ENCODE measurements at places on chromosomes 2 and 18. TPM values are rescaled to one million over a fixed set of nuclear protein-coding genes. Genes with fewer than 3 reads are reported as not detected.

Gene CRACDL
- 2.5 TPM for total RNA-seq

Gene NAT8
- not detected for total RNA-seq

DNA sequence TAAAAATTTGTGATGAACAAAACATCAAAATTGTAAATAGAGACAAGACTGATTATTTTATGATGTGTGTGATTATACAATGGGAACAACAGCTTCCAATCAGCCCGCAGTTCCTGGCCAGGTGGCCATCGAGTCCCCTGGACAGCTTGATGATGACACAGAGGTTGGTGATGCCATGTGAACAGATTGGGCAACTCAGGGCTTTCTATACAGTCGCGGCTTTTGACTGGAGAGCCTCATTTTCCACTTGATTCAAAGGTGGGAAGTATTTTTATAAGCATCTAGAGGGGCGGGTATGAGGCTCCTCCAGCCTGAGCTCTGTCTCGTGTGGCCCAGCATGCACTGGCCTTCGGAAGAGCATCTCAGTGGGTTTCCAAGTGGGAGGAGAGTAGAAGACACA is 14.9 kb upstream of the HPCAL1 start:
- DNase-seq, result no peak

DNA sequence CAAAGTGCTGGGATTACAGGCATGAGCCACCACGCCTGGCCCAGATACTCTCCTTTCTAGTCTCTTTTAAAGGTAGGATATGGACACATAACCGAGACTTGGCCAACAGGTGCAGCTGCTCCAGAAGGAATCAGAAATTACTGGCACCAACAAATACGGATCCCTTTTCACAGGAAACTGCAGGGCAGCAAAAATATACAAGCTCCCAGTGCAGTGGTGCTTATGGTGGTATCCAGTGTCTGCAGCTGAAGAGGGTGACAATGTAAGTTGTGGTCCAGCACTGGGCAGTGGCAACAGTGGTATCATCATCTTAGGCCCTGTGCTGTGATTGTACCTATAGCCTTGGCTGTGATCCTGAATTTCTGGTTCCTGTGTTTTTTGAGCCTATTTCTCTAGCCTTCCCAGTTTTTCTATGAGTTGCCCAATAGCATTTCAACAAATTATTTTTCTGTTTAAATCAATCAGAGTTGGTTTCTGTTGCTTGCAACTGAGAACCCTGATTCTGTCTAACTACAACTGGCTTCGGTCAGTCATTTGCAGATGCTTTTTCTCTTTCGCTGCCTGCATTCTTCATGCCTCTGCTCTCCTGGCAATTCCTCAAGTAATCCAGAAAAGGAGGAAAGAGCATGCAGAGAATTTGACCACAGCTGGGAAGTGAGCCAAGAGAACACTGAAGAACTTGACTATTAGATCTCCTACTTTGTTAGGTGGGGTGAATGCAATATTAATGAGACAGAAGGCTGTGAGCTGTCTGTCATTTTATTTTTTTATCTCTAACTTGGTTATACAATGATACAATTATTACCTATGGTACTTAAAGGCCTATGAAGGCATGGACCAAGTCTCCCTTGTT is 30.8 kb upstream of the EML4 start:
- DNase-seq, result no peak

DNA sequence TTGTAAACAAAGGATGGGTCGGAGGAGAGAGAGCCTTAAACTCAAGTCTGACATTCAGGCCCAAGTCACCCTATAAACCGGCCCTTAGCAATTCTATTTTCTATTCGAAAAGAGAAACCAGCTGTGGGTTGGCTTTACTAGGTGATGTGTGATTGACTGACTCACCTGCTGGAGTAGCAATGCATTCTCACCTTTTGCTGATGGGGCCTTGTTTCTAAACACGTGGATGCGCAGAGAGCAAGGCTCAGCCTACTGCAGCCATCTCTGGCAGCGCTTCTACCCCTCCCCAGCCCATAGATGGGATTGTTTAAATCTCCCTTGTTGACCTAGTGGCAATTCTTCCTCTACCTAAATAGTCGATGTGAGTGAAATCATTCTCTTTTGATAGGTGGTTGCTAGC is 138.5 kb downstream of the MEIS1 start:
- no peak for DNase-seq

GRCh38 chr2:203626952-203627681 is 79.3 kb upstream of the CD28 start:
- DNase-seq, result no peak

All from psoas muscle (tissue), 8 donors.